ENCODE measurements at places on chromosomes 6 and 20.

GRCh38 chr6:87070741-87071140, 24.2 kb downstream of the CGA start:
- no peak for DNase-seq

GRCh38 chr6:24961852-24962251, 26.1 kb upstream of the RIPOR2 start:
- no peak for DNase-seq

DNA sequence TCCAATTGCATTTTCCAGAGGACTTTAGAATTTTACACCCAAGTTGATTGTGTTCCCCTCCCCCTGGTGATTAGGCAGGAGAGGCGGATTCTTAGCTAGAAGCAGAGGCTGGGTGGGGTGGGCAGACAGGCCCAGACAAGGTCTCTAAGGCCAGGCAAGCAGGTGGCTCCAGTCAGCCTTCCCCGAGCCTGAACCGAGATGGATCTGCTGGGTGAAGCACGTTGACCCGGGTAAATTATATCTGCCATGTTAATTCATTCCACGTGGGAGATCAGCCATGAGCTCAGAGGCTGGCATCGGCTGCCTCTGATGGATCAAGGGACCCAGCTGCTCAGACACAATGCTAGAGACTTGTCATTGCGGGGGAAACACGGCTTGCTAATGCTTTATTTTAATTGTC, 159.5 kb upstream of the MAFB start:
- DNase-seq: no peak

- no peak for DNase-seq
Observed at GRCh38 chr20:46021361-46022359, 7.4 kb upstream of the SLC12A5 start.

DNA sequence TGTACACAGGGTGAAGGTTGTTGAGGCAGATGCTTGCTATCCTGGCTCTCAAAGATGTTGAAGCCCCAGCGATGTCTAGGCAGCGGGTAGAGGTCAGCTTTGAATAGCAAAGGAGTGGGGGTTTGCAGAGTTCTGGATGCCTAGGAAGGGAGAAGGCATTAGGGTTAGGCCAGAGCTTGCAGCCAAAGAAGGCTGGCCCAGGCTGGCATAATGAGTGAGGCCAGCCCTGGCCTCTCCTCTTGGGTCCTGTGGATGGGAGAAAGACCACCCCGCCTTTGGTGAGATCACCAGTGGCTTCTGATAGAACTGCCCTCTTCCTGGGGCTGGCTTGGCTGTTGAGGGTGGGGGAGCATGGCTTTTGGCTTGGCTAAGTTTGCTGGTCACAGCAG, 406 bp upstream of the WFDC5 start:
- no peak for DNase-seq

DNA sequence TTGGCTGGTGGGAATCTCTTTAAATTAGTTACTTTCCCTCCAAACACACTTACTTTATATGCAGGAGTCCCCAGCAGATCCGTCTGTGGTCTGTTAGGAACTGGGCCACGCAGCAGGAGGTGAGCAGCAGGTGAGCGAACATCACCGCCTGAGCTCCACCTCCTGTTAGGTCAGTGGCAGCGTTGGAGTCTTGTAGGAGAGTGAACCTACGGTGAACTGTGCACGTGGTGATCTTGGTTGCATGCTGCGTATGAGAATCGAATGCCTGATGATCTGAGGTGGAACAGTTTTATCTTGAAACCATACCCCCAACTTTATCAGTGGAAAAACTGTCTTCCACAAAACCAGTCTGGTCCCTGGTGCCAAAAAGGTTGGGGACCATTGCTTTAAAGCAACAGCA, 5.0 kb downstream of the SERPINB6 start:
- DNase-seq: no peak

GRCh38 chr6:116766506-116767176, 1.1 kb upstream of the FAM162B start:
- DNase-seq: no peak

GRCh38 chr6:82823361-82823760, 242.3 kb downstream of the UBE3D start:
- no peak for DNase-seq

- DNase-seq: peak; percentile 14
Observed at GRCh38 chr6:155084431-155085123, 89.5 kb downstream of the TIAM2 start.

DNA sequence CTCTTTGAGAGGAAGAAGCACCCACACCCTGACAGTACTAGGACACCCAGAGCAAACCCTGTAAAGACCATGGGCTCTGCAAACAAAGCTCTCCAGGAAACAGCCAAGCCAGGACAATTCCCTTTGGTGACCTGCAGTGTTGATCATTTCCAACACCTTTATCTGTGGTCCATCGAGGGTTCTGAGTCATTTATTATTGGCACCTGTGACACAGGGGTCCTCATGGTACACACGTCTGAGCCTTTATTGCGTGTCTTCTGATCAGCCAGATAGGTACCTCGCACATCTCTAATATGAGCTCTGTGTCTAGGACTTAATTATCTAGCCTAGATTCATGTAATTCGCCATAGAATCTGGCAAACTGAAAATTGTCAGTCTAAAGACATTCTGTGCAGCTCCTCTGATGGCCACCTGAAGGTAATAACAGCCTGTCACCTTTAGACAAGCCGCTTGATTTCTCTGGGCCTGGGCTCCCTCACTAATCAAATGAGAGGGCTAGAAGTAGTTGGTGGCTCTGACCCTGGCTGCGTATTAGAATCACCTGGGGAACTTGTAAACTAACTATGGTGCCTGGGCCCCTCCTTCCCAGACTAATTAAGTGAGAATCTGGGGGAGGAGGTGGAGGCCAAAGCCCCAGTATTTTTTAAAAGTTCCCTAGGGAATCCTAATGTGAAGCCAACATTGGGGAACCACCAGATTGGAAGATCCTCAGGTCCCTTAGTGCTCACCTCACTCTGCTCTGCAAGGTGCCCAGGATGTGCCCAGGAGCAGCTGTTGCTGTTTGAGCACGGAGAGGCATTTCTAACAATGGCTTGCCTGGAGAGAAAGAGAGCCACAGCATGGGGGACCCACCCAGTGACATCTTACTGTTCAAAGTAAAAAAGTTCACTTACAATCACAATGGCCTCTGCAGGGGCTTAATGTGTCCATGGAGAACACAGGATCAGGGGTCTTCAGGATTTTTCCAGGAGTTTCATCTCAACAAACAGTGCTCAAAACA, 122.0 kb upstream of the ARID1B start:
- no peak for DNase-seq

DNA sequence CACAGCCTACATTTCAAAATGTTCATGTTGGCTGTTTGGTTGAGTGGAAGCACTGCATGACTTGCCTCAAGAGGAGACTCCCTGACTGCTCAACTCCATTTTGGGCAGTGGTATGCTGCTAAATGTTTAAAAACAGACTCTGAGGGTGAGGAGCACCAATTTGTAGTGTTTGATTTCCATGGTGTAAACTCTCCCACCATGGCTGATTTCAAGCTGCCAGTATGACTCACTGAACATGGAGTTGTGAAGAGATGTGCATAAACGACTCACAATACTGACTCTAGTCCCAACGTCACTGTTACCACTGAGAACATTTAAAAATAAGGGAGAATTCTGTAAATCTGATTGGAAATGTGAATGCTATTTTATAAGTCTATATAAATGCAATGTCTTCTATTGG, 70.4 kb downstream of the BACH2 start:
- no peak for DNase-seq

DNA sequence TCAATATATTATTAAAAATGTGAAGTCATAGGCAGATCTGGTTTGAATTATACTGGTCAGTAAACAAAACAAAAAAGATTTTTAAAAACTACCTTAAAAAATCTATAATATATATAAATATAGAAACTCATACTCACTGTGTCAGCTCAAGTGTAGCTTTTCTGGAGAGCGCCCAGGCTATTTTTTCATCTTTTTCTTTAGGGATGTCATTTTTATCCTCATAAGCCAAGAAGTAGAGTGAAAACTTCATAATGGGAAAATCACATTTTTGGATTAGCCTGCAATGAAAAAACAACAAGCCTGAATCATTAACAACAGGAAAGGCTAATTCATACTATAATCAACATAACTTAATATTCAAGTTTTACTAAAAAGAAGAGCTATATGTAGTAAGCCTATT, 18.7 kb downstream of the GLO1 start:
- DNase-seq: no peak

- no peak for DNase-seq
Observed at GRCh38 chr6:34525431-34526175, 30.5 kb downstream of the SPDEF start.

GRCh38 chr20:38673725-38674091, 50.6 kb upstream of the SLC32A1 start:
- no peak for DNase-seq

GRCh38 chr20:63483834-63484233, 11.4 kb upstream of the KCNQ2 start:
- DNase-seq: no peak

GRCh38 chr20:33158637-33159385, 9.1 kb upstream of the BPIFA2 start:
- DNase-seq: no peak

- DNase-seq: no peak
Observed at GRCh38 chr6:84651583-84651982, 112.8 kb downstream of the TBX18 start.

DNA sequence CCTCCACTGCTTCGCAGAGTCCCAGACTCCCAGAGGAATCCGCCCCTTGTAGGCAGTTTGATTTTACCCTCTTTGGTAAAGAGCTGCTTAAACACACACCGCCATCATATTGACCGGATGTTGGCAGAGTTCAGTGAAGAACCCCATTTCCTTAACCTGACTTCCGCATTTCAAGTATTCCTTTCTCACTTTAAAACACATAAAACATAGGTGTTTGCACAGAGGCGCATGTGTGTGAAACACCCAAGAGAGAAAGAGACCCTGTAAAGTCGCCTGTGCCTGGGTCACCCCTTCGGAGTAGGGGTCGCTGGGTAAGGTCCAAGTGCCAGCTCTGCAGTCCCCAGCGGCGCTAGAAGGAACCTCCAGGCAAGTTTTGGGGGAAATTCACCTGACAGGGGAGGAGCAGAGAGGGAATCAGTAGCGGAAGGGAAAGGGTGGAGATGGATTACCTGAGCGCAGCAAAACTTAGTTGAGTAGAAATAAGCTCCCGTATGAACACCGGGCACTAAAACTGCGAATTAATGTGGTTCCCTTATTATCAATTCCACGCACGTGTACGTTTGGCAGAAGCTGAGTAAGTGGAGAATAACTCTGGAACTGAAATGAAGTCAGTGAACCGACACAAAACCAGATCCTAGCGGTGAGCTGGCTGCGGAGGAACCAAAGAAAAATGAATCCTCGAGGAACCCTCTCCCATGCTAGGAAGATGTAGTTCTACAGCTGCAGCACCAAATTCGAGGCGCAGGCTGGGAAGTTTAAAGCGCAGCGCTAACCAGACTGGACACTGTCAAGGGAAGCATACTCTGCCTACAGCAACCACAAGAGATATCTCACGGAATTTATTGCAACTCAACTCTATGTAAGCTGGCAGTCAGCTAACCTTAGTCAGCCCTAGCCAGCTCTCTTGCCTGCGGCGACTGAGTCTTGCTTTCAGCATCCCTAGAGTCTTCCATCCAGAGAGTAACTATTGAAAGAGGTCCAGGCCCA, 3.5 kb upstream of the HTR1B start:
- no peak for DNase-seq

DNA sequence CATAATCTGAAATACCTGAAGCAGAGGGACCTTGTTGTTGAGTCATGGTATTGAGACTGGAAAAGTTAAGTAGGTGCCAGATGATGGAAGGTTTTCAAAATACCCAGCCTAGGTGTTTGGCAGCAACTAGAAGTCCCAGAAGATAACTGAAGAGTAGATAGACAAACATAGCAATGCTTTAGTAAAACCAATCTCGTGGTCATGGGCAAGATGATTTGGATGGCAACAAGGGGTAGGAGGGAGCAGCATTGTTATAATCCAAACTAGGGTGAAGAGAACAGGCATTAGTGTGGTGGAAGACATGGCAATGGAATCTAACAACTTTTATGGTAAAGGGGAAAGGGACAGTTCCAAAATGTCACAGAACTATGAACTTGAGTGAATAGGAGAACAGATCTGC, 2.3 kb downstream of the FILIP1 start:
- no peak for DNase-seq

- no peak for DNase-seq
Observed at GRCh38 chr6:52617087-52617486, 40.2 kb upstream of the TRAM2 start.

GRCh38 chr6:47651505-47651944, 46.9 kb upstream of the ADGRF4 start:
- DNase-seq: no peak

DNA sequence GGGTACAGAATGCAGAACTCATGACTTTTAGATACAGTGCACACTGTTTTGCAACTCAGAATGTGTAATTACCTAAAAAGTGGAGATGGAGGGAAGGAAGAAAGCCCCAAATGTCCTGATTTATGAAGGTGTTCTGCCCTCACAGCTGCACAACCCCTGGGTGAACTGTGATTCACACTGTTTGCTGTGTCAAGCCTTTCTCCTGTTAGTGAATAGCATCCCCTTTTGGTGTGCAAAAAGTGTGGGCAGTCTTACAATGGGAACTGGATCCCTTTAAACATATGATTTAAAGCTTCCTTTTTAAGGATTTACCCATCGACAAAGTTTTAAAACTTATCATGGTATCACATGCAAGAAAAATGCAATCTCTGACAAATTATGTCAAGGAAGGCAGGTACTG, 633.4 kb upstream of the EPHA7 start:
- DNase-seq: no peak

GRCh38 chr6:166757232-166758135, 130.4 kb upstream of the RPS6KA2 start:
- DNase-seq: no peak

GRCh38 chr6:135627092-135627715, 129.7 kb upstream of the AHI1 start:
- DNase-seq: no peak

DNA sequence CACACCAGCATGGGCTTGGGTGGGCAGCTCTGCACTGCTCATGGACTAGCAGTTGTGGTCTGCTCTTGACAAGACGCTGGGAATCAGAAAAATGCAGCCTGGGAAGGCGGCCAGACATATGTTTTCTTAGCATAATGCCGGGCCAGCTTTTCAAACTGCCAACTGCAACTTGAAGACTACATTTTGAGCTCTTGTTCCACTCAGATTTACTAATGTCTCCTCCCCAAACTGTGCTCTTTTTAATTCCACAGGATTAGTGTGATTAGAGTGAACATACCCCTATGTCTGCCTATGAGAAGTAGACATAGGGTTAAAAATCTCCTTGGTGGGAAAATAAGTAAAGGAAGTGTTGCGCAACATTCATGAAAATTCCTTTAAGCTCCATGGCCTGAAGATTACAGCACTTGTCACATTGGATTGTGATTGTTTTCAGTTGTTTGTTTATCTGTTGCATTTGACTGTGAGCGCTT, 5.3 kb upstream of the FNDC1 start:
- DNase-seq: no peak

GRCh38 chr6:155254139-155254538, 9.7 kb upstream of the CLDN20 start:
- DNase-seq: no peak
